H9 (cell line): ENCODE measurements at places on chromosomes 6 and 20. TPM values are rescaled to one million over a fixed set of nuclear protein-coding genes. Genes with fewer than 3 reads are reported as not detected.

BMP2 gene
- 6.5 and 6.6 TPM in 2 replicates for total RNA-seq

RBM39 gene
- 335 and 347 TPM in 2 replicates for total RNA-seq

GRCh38 chr6:43695967-43696291, 8.3 kb upstream of the MRPS18A start:
- no peak for DNase-seq

TREM1 gene
- total RNA-seq, result not detected in 2 replicates

GRCh38 chr6:135830452-135830881, 21.0 kb upstream of the PDE7B start:
- DNase-seq, result no peak

DNA sequence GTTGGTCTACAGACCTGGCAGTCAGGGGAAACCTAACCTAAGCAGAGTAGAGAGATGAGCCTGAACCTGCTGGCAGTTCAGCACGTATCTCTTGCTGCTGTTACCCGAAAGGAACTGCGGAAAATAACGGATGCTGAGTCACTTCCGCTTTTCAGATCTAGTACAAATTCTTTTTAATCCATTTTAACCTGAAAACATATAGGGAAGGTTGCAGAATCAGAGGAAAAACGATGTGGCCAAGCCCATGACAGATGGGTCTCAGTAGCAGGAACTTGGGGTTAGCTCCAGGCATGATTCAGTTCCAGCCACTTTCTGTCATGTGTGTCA, 351.9 kb upstream of the PRND start:
- no peak for DNase-seq

DNA sequence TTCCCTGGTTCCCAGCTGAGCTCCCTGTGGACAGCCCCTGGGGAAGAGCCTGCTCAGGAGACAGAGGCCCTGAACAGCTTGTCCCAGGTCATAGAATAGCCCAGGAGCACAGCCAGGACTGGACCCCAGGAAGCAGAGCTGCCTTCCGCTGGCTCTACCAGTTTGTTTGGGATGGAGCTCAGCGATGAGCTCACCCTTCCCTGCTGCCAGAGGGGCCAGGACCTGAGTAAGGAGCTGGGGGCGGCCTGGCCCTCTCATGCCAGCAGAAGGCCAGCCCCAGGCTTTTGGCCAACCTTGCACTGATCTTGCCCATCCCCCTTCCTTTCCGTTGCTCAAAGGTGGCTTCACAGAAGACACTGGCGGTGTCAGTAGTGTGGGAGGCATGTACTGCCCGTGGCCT, 17.5 kb downstream of the MMP24OS start:
- peak; percentile 40 for DNase-seq

DNA sequence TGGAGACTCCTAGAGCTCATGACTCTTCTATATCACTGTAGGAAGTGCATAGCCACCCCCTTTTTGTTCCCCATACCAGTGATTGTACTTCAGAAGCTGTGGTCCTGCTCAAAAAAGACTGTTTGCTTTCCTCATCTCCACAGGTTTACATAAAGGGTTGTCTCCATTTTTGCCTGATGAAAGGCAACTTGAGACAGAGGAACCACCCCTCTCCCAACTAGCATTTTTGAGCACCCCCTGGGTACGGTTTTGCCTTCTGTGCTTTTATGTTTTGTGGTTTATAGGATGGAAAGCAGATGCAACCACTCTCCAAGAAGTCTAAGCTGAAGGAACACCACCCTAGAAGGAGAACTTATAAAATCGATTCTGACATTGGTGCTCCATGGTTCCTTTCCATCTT, 127.7 kb upstream of the SUPT3H start:
- DNase-seq, result no peak

NOL4L gene
- total RNA-seq, result 28.9 and 31.7 TPM in 2 replicates

FKBP1C gene
- 0.52 and 1.2 TPM in 2 replicates for total RNA-seq

CLVS2 gene
- total RNA-seq, result 0.15 and 0.26 TPM in 2 replicates

SIGLEC1 gene
- total RNA-seq, result not detected in 2 replicates

PI16 gene
- total RNA-seq, result not detected in 2 replicates

EPHA7 gene
- 9.4 and 9.5 TPM in 2 replicates for total RNA-seq

DNA sequence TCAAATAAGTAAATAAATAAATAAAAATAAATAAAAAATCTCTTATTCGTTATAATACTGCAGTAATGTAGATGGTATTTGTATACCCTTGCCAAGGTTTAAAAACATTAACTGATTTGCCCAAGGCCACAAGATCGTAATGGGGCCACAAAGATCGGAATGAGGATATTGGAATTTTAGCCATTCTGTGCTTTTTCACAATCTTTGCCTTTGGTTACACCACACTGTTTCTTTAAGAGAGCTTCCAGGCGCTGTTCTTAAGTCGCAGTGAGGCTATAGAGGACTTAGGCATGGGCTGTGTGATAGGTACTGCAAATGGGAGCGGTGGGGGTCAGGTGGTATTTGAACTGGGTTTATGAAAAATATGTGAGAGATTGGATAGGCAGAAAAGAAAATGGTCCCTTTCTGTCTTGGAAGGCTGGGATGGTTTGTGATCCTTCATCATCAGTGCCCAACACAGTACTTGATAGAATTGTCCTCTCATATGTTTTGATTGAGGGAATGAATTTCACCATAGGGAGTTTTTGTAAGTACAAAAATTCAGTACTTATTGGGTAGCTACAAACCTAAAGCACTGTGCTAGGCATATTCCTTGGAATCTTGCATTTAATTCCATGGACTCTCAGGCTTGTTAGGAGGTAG, 1.4 kb downstream of the NUS1 start:
- DNase-seq, result no peak

- no peak for DNase-seq
These were observed 46.8 kb upstream of the RREB1 start for GRCh38 chr6:7060769-7061516.

- DNase-seq, result no peak
These were observed 281.0 kb downstream of the CDC5L start for GRCh38 chr6:44668391-44668930.

COL19A1 gene
- not detected in 2 replicates for total RNA-seq

DNA sequence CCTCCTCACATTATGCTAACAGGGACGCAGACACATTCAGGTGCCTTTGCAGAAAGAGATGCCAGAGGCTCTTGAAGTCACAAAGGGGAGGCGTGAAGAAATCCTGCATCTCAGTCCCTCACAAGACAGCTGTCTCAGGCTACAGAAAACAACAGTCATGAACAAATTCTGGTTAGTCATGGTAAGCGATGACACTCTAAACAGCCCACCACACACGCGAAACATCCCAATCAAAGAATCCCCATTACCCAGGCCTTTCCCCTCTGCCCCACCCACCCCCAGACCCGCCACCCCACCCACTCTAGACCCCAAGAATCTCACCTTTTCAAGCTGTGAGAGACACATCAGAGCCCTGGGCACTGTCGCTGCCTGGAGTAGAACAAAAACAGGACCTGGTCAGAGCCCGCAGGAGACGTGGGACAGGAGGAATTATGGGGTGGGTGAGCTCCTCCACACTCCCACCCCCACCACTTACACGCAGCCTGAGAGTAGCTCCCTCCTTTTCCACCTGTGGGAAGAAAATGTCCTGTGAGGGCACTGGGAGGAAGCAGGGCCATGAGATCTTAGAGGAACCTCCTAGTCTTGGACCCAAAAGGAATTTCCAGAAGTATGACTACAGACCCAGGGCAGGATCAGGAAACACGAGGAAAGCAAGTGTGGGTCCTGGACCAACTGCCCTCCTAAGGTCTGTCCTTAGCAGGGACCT, 2.7 kb downstream of the HLA-B start:
- DNase-seq, result no peak

LAMA2 gene
- 3.7 and 4.2 TPM in 2 replicates for total RNA-seq

THEMIS gene
- total RNA-seq, result not detected in 2 replicates

DNA sequence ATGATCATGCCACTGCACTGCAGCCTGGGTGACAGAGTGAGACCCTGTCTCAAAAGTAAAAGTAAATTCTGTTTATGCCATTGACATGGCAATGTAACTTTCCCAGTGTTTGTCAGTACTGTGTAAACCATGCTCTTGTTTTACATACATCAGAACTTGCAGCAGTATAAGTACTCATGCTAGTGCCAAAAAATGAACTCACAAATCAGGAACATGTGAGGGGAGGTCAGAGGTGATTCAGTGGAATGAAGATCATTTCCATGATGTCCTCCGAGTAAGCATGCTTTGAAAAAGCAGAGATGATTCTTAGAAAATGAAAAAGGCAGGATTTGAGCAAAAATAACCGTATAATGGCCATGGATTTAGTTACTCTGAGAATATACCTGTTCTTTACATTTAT, 81.9 kb downstream of the ANKS1A start:
- DNase-seq, result no peak

GRCh38 chr6:16146527-16146955, 17.7 kb downstream of the MYLIP start:
- no peak for DNase-seq

DNA sequence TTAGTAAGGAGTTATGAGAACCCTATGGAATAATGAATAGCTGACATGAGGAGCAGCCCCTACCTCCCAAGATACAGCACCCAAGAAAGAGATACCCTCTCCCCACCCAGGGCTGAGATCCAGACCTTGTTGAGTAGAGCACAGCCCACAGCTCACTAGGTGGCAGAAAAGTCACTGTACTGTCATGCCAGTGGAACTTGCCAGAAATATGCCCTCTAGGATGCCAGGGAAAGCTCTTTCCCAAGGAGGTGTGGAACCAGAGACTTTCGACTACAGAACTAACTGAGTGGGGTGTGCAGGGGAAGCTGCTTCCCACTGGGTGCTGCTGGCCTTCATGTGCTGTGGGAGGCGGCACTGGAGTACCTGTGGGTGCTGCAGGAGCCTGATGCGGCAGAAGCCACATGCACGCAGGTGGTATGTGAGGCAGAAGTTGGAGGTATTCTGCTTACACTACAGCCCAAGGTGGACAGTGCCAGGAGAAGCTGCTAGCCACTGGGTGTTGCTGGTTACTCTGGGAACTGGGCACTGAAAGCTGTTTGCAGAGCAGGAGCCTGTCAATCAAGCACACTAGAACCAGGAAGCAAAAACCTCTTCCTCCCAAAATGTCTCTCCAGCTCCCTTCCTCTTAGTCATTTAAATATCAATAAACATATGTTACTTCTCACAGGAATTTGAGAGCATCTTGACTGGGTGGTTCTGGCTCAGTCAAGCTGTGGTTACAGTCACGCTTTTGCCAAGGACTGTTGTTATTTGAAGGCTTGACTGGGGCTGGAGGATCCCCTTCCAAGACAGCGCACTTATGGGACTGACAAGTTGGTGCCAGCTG, 17.8 kb downstream of the ARMC12 start:
- no peak for DNase-seq

DNA sequence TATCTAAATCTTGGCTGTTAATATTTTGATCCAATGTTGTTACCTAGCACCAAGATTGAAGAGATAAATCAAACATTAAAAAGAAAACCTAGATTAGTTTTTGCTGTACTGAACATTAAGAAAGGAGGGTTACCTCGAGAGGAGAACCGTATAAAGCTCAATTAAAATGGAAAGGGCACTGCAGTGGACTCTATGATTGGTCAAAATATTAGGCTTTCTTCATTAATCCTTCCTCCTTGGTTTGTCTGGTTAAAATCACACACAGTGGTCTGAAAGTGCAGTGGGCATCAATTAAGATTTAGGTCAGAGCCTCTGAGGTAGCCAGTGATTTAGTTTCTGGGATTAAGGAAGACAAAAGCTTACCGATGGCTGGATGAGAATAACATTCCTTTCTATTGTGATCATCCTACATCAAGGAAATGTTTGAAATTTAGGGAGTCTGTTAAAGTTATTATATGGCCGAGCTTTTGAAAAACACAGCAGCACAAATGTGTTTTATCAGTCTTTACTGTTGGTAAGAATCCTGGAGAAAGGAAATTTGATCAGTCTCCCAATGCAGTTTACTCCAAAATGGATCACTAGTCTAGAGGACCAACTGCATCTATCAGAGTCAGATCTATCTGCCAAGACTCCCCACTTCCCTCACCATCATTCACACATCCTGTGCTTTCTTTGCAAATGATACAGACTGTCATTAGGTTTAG, 134.6 kb upstream of the NEDD9 start:
- no peak for DNase-seq

DNA sequence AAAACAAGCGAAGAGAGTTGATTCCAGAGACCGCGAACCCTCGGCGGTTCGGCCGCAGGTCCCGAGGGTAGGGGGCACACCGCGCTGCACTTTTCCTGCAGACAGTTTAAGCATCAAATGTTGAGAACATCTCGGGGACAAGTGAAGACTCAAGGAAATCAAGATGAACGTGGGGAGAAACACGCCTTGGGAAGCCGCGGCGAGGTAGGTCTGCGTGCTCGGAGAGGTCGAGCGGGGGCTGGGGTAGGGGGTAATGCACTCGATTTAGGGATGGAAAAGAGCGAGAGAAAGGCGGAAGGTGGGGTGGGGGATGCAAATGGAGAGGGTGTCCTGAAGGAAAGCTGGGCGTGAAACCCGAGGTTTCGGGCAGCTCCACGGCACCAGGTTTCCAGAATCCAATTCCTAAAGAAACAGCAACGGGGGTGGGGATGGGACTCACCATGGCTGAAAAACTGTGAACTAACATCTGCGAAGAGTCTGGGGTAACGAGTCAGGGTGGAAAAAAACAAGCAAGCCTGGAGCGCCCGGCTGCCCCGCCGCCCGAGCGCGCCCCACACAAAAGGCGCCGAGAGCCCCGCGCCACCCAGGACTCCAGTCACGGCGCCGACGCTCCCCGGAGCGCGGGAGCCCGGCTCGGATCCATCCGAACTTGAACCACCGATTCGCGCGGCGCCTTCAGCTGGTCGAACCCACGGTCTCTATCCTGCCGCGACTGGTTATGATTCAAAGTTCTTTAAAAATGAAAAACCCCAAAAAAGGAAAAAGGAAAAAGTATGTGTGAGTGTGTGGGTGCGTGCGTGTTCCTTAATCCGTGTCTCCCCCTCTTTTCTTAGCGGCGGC, 3.5 kb downstream of the TFAP2A start:
- DNase-seq, result peak; percentile 55

NKX2-4 gene
- total RNA-seq, result 0.13 and 0.15 TPM in 2 replicates

KCNS1 gene
- total RNA-seq, result 0.98 and 0.99 TPM in 2 replicates

GRCh38 chr6:18214003-18214402, 50.3 kb downstream of the DEK start:
- DNase-seq, result no peak

MCHR2 gene
- total RNA-seq, result not detected in 2 replicates

- DNase-seq, result no peak
These were observed 223.3 kb downstream of the TMEM242 start for GRCh38 chr6:157099912-157100593.

BTNL2 gene
- total RNA-seq, result not detected in 2 replicates

GRCh38 chr6:135390458-135390857, 107.1 kb downstream of the AHI1 start:
- no peak for DNase-seq

TRDN gene
- total RNA-seq, result 10.4 and 10.6 TPM in 2 replicates

OOEP gene
- total RNA-seq, result not detected in 2 replicates

DNA sequence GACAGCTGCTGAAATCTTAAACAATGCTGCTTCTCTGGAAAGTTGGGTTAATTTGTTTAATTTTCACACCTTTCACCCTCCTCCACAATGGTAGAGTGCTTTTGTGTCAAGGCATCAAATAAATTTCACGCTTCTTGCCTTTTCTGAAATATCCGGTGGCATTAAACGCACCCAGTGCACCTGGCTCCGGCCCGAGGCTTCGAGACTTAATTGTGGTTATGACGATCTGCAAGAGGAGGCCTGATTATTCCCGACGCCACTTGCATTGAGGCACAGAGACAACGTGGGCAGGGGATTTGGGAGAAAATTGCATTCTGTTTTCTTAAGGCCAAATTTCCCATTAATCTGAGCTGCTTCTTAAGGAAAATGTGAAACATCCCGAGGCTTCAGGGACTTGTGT, 152.2 kb downstream of the CDH4 start:
- DNase-seq, result no peak

RWDD2A gene
- 2.9 and 3.2 TPM in 2 replicates for total RNA-seq

- no peak for DNase-seq
These were observed 150.6 kb downstream of the GJA10 start for GRCh38 chr6:90044833-90045381.
